T follicular helper cell (primary cell): ENCODE measurements at places on chromosomes 1 and 21.

DNA sequence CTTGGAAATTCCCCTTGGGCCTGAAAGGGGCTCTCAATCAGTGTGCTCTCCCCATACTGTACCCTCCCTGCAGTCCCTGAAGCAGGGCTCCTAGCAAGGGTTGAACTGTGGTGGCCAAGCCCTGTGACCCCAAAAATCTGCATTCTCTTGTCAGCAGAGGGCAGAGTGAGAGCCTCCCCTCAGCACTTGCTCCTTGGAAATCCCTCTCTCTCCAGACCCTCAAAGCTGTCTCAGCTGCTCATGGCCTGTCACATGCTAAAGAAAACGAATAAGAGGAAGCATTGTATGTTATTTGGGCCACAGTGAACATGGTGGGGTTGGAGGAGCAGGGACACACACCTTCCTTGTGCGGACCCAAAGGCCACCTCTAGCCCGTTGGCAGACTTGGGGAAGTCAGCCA, 47.2 kb upstream of the SYNC start:
- DNase-seq = no peak

- no peak for DNase-seq
Observed at GRCh38 chr1:94101613-94102525, 19.1 kb downstream of the ABCA4 start.

DNA sequence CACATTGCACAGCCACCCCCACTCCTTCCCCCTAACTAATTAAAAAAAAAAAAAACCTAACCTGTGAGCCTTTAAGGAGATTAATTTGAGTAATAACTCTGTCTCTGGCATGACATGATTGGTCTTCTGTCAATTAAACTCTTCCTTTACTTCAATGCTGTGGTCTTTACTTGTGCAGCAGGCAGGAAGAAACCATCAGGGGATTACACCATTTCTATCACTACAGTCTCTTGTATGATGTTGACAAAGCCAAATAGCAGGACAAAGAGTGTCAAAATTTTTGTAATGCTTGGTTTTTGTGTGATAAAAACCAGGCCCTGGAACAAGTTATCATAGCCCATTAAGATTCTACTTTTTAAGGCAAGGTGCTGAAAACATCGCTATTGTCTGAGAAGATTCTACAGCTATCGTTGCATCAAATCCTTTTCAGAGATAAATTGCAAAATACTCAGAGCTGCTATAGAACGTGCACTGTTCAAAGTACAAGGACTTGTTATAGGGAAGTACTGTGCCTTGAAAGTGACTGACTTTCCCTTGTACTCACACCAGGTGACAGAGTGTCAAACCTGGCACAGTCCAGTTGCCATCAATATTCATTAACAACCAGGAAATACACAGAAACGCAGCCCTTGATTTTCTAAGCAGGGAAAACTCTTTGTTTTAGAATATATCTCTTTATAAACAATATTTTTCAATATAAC, 37.7 kb downstream of the LHX9 start:
- DNase-seq = no peak

GRCh38 chr1:186082235-186082937, 292.7 kb downstream of the TPR start:
- no peak for DNase-seq

DNA sequence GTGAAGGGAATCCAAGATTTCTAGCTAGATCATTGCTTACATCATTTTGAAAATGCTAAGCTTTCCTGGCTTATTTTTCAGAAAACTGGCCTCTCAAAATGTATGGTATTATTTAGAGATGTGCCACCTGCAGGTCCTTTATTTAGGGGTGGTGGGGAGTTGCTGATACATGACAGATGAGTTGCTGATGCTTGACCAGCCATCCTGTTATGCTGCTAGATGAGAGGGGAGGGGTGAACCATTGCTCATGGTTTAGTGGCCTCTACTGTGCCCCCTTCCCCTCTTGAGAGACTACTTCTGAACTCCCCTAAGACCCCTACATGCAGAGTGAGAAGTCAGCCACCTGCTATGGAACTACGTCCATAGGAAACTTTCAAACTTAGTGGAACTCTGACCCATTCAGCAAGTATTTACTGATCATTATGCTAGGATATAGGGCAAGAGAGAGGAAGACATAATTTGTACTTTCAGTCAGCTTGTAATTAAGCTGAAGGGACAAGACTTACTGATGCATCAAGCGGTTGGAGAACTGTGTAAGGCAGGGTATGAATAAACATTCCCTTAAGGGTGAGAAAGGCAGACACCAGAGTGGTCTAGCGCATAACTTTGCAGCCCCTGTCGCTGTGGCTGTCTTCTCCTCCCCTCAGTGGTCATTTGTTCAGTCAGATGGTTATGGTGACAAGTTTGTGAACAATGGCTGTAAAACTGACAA, 34.6 kb downstream of the SLAMF6 start:
- DNase-seq = no peak

DNA sequence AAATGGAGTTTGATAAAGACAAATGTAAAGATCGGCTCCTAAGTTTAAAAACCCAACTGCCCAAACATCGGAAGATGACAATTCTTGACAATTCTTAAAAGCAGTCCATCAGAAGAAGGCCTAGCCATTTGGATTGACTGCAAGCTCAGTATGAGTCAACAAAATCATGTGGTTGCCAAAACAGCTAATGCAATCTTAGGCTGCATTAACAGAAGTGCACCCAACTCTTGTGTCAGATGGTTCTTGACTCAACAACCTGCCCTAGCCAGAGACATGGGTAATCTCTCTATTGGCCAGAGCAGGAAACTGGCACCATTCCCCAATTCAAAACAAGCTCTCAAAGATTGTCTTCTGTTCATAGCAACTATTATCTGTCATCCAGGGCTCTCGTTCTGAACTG, 9.9 kb upstream of the NCF2 start:
- DNase-seq = no peak

DNA sequence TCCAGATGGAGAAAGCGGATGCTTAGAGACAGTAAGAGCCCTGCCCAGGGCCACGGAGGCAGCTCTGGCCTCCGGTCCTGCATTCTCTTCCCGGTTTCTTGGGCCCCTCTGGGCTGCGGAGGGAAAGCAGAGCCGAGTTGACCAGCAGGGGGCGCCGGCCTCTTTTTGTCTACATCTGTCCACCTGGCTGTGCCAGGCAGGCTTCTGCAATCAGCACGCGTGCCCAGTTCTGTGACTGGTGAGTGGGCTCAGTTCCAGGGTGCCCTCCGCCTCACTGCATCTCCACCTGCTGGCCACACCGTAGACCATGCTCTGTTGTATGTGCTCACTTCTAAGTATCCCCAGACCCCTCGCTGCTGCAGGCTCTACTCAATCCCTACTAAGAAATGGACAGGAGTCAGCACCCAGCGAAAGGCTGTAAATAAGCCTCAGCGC, 6.7 kb upstream of the HUNK start:
- peak; percentile 40 for DNase-seq

- DNase-seq = peak; percentile 17
Observed at GRCh38 chr1:8510041-8510823, 192.3 kb downstream of the SLC45A1 start.

DNA sequence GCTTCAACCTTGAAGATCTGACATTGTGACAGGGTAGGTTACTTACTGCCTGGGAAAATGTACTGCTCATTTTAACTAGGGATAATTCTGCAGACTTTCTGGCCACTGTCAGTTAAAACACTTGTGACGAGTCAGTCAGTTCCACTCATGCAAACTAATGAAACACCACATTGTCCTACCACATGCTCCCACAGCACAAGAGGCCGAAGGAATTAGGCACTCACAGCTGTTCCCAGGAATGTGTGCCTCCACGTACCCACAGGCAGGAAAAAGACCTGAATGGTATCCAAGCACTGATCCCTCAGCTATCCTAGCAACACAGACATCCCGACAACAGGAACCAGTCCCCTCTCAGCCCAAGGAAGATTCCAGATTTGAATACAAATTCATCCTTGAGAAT, 12.3 kb downstream of the BCAR3 start:
- no peak for DNase-seq

GRCh38 chr1:181033799-181034451, at the start of gene MR1:
MR1 (plus strand) TSS chr1:181033983; CDS start chr1:181034008, 25 bp downstream.
- peak; percentile 21 for DNase-seq

DNA sequence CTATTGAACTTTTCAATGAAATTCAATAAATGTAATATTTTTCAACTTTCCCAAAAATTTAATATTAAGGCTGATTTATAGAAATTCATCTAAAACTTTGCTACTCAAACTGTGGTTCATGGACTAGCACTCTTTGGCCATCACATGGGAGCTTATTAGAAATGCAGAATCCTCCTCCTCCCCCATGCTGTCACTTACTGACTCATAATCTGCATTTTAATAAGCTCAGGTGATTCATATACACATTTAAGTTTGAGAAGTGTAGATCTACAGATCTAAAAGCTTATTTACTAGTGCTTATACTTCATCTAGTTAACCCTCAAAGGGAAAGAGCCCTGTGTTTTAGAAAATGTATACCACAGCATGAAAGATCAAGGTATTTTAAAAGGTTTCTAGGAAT, 84.3 kb downstream of the HS2ST1 start:
- no peak for DNase-seq

DNA sequence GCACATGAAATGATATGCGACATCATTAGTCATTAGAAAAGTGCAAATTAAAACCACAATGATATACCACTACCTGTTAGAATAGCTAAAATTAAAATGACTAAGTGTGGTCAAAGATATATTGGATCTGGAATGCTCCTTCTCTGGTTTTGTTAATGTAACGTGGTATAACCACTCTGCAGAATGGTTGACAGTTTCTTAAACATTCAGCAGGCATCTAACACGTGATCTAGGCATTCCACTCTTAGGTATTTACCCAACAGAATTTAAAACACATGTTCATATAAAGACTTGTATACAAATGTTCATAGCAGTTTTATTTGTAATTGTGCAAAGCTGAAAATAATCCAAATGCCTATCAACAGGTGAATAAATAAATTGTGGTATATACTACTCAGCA, 165.0 kb upstream of the PLXNA2 start:
- no peak for DNase-seq
